ENCODE measurements at places on chromosomes 7 and 10.

GRCh38 chr7:1241603-1242255 is 9.1 kb downstream of the UNCX start:
- DNase-seq: no peak

DNA sequence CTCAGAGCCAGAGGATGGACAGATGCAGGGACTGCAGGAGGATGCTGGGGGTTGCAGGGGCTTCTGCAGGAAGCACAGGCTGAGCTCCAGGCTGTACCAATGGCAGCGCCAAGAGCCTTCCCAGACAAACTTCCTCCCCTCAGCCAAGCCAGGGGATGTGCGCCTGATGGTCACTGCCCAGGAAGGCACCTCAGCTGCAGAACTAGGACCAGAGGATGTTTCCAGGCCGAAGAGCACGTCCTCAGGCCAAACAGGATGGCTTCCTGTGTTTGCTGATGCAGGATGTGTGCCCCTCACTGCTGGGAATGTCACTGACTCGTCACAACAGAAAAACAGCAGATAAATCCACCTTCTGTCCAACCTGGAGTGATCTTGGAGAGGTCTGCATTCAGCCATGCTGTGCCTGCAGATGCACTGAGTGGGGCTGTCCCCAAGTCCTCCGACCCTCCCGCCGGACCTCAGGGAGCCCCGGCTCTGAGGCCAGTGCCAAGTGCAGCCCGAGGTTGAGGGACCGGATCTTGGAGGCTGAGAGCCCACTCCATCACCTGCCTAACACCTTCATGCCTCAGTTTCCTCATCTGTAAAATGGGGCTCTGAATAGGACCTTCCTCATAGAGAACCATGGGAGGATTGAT is 152.5 kb upstream of the CHST15 start:
- DNase-seq: no peak

GRCh38 chr7:129889133-129889844 is 63.5 kb downstream of the UBE2H start:
- DNase-seq: no peak

DNA sequence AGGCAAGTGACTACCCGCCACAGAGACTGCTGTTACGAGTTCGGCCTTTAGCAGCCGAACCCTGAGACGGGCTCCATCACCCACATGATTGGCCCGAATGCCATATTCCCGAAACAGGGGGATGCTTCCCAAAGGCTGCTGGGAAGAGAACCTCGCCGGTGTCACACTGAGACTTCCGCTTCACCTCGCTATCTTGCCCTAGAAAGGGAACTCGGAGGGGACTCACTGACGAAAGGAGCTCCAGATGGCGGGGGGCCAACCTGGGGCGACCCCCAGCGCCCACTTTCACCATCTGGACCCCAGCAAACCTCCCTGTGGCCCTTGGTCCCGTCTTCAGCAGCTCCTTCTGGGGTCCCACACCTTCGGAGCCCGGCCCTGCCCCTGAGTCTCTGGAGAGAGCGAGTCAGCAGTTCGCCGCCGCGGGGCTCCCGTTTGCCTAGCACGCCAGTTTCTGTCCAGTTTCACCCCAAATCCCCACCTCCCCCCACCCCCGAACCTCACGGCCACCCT is 529 bp downstream of the HPS1 start:
- peak; percentile 17 for DNase-seq

DNA sequence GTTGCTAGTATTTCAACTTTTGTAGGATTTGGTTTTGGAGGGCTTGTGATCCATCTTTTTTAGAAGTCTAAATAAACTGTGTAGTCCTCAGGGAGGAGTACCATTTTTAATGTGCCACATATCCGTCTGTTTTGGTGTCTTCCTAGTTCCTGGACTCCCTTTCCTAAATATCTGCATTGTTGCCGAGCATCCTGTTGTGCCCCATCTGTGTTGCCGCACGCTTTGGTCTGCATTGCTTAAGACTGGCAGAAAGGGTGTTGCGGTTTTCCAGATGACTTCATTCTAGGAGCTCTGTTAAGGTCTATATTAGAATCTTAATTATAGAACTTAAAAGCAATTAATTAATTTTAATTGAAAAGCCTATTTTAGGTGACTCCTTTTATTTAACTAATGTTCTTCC is 49.4 kb downstream of the RBM33 start:
- DNase-seq: no peak

- peak; percentile 89 for DNase-seq
Observed at GRCh38 chr7:151038951-151039849, 9.1 kb upstream of the ASIC3 start.

GRCh38 chr7:88317422-88317821 is 10.7 kb upstream of the STEAP4 start:
- no peak for DNase-seq

DNA sequence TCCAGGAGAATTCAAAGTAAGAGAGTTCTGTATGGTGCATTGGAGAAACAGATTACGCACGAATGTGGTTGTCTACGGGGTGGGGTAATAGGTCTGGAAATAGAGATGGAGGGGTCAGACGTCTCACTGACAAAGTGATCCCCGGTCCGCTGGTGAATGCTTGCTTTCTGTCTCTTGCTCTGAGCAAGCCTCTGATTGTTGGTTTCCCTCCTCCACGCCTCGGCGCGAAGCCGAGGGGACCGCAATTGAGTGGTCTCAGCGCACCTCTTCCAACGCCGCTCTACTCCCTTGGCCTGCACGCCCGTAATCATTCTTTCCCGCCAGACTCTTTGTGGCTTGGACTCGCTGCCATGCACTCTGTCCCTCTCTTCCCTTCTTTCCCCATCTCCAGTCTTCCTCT is 46.5 kb upstream of the PFKP start:
- DNase-seq: no peak

DNA sequence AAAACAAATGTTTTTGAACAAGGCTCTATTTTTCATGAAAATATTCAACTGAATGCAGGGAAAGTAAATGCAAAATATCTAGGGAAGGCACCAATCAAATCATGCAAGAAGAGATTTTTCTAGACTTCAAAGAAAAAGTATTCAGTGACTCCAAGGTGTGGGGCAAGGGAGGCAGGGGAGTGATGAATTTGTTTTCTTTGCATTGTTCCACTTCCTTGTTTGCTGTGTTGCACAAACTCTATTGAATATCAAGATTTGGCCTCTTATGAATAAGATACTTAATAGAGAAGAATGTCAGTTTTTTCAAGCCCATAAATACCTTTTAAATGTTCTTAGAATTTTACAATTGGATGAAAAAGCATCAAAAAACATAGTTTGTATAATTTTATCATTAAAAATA is 26.4 kb downstream of the STEAP1 start:
- no peak for DNase-seq

DNA sequence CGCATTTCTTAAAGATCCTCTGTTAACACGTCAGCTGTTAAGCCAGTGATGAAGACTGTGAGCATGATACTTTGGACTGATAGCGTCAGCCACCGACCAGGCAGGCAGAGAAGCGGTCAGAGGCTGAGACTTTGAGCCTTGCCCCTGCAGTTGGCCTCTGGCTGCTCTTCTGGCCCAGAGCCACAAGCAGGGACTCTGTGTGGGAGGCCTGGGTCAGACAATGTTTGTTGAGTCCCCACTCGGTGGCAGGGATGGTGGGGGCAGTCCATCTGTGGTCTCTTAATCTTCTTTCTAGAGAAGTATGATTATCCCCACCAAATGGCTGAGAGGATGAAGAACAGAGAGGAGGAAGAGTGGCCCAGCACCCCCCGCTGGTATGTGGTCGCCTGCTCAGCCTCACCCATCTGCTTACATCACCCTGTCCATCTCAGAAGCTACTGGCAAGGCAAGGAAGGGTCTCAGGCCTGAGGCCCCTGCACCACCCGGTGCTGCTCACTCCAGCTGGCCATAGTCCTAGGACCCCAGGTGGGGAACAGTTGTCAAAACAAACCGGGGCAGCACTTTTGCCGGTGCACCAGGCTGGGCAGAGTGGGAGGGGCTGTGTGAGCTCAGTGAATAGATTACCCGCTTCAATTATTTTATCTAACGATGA is 202.9 kb downstream of the GRID1 start:
- DNase-seq: no peak

GRCh38 chr10:75083972-75084833 is 27.3 kb upstream of the SAMD8 start:
- DNase-seq: peak; percentile 82

DNA sequence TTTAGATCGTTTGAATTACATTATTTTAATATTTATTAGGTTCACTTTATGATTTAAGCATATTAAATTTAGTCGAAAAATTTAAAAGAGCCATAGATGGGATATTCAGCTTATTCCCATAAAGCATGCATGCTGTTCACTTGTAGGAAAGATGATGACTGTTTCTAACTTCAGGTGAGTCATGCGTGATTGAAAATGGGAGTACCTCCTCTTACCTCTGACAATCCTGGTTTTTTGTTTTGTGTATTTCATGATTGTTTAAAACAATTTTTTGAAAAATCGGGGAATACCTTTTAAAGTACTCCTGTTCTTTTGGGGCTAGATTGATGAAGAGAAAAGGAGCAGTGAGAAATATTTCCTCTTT is 1.4 kb downstream of the TNKS2 start:
- no peak for DNase-seq

GRCh38 chr10:92829786-92830377 is 18.4 kb upstream of the EXOC6 start:
- no peak for DNase-seq

DNA sequence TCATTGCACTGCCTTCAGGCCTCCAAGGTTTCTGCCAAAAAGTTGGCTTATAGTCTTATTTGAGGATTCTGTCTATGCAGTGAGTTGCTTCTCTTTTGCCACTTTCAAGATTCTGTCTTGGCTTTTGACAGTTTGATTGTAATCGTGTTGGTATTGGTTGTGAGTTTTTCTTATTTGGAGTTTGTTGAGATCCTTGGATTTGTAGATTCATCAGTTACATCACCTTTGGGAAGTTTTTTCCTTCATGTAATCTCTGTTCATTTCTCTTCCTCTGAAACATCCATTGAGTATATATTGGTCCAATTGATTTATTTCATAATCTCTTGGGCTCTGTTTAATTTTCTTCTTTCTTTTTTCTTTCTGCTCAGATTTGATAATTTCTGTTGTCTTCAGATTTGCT is 59.8 kb downstream of the SEPTIN7 start:
- no peak for DNase-seq

GRCh38 chr10:50325449-50326171 is 74.3 kb upstream of the ASAH2 start:
- peak; percentile 95 for DNase-seq

- DNase-seq: peak; percentile 7
Observed at GRCh38 chr7:41742401-41743020, 39.6 kb upstream of the INHBA start.

DNA sequence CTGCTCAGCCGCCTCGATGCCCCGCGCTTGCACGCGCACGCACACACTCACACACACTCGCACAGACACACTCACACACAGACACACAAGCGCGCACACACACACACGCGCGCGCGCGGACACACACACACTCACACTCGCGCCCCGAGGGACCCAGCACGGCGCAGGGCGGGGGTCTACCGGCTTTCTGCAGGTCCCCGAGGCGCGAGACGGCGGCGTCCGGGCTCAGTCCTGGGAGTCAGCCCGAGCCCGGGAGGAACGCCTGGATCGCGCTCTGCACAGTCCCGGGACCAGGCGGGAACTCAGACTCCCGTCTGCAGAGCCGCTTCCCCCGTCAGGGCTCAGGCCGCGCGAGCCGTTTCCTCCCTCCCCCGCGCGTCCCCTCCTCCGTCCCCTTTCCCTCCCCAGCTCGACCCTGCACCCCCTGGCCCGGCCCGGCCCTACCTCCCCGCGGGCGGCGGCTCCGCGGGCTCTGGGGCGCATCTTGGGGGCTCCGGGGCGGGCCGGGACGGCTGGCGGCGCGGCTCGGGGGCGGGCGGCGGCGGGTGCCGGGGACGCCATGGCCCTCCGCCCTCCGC is 464 bp downstream of the DENND2A start:
- DNase-seq: peak; percentile 52

- no peak for DNase-seq
Observed at GRCh38 chr10:123327896-123328295, 173.7 kb downstream of the BUB3 start.

DNA sequence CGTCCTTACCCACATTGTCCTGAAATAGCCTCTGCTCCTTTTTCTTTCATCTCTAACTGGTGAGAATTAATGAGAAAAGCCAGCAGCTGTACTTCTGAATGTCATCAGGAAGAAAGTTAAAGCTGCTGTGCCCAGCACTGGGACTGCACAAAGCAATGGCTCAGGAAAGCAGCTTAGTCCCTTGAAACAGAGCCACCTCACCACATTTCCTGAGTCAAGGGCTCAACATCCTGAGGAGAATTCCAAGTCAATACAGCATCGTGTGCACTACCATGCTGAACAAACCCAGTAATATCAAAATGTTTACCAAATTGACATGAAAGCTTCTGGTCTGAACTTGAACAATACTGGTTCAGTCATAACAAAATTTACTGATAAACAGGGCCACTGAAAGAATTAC is 140.1 kb downstream of the KMT2E start:
- no peak for DNase-seq

DNA sequence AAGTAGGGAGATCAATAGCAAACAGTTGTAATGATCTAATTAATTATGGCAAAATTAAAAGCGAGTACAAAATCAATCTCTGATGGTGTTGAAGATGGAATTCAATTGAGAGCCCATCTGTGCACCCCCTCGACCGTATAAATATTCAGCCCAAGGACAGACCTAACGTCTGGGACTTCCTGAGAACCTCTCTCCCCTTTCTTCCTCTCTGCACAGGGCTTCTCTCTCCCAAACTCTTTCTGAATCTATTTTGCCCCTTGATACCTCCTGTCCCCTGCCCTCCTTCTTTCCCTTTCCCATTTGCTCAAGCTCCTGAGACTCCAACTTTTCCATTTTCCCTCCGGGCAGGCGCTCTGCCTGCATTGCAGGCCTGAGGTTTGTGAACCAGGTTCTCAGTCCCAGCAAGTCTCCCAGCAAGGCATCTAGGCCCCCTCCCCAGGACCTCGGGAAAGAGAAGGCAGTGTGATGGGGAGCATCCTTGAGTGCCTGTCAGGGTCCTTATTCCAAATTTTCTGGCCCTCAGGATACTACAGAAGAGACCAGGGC is 8.5 kb upstream of the PAX2 start:
- no peak for DNase-seq

GRCh38 chr7:73894733-73895551 is 34.0 kb downstream of the TMEM270 start:
- peak; percentile 99 for DNase-seq

DNA sequence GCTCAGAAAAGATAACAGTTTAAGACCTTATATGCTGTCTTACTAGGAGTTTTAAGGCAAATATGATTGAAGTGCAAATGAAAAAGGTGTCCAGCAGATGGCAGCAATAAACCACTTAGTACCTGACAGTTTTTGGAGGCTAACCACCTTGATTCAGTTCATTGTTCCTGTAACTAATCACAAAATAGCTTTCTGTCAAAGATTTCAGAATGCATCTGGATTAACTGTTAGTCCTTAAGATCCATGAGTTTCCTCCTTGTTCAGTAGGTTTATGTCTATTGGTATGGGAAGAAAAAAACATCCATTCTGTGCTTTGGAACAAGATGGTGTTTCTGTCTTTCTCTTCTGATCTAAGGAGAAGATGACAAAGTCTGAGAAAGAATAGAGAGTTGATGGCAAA is 46.6 kb downstream of the CCSER2 start:
- DNase-seq: peak; percentile 31

Data from fibroblast of skin of abdomen (primary cell).